ENCODE measurements at places on chromosomes 1 and 21. TPM values are rescaled to one million over a fixed set of nuclear protein-coding genes. Genes with fewer than 3 reads are reported as not detected.
A peak's percentile ranks its signal among the peaks of the same experiment; 100 is the strongest.

LRRC53 gene
- total RNA-seq = under 0.01 TPM

S100A7A gene
- not detected for total RNA-seq

GRCh38 chr1:203422116-203422515 is 53.5 kb upstream of the PRELP start:
- no peak overlapping the region for H3K4me3 ChIP-seq
- no peak overlapping the region for H3K27ac ChIP-seq
- H3K4me1 ChIP-seq = peaks cover 18% of the 10 kb centered on the region
- H3K36me3 ChIP-seq = no peaks in the 10 kb centered on the region
- no peak for DNase-seq

DNA sequence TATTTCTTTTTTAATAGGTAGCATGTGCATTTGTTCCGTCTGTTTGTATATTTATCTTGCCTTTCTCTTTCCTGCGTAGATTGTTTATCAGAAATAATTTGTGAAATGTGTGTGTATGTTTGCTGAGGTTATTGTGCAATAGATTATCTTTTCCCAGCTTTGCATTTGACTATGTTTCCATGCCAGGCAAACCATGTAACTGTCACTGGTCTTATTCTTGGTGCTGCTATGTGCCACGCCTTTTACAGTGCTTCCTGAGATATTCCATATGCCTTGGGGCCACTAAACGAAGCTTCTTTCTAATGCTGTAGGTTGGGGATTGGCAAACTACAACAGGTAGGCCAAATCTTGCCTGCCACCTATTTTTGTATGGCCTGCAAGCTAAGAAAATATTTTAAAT is 598.8 kb downstream of the PLPP3 start:
- H3K4me3 ChIP-seq = no peak overlapping the region
- no peaks in the 10 kb centered on the region for H3K27me3 ChIP-seq
- DNase-seq = no peak
- no peaks in the 10 kb centered on the region for H3K36me3 ChIP-seq

DNA sequence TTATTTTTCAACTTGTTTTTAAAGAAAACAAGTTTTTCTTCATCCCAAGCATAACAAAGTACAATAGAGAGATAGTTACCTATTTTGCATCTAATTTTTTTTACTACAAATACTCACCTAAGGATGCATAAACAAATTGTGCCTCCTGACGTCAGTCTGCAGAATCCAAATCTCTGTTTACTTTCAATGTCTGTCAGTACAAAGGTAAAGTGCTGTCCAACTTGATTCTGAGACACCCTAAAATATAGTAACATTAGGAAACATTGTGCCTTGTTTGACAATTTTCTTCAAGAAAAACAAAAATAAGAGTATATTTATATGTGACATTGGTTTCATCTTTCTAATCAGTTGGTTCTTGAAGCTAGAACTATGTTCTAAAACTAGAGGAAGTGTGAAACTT is 103.4 kb downstream of the DENND1B start:
- H3K27ac ChIP-seq = no peak overlapping the region
- peaks cover 5% of the 10 kb centered on the region for H3K4me1 ChIP-seq
- H3K27me3 ChIP-seq = no peaks in the 10 kb centered on the region
- H3K4me3 ChIP-seq = no peak overlapping the region

DNA sequence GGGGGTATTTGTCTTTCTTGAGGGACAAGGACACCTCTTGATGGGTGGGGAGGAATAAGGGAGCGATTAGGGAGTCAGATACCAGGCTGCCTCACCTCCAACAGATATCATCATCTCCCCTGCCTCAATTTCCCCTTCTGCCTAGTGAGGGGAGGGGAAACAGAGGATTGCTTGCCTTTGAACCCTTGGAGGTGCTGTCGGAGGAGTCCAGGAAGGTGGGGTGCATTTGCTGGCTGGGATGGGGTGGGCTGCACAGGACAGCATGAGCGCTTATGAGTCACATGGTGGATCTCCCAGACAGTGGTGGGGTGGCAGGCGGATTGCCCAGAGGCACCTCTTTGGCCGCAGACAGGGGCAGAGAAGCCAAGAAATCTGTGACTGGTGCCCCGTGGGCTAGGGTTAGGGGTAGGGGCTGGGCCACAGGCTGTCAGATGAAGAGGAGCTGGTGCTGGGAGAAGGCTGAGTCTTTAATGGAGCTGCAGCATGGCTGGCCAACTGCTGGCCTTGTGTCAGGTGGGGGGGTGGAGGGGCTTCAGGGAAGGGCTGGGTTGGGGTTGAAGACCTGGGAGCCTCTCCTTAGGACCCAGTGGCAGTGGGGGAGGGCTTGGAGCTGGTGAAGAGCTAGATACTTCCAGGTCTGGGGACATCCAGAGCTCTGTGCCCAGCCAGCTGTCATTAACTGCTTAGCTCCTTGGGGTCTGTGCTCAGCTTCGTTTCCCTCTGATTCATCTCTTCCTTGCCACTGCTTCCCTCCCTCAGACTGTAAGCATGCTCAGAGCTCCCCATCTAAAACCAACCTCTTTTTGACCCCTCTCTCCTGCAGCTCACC is 7.0 kb upstream of the ADORA1 start:
- peaks cover 94% of the 10 kb centered on the region for H3K27me3 ChIP-seq
- H3K4me1 ChIP-seq = peaks cover 9% of the 10 kb centered on the region
- no peak overlapping the region for H3K4me3 ChIP-seq
- peak; percentile 64 for DNase-seq
- H3K27ac ChIP-seq = no peak overlapping the region

AK2 gene
- total RNA-seq = 82.7 TPM

- peak overlapping the region; percentile 95 for H3K4me3 ChIP-seq
- H3K4me1 ChIP-seq = peaks cover 46% of the 10 kb centered on the region
- peak overlapping the region; percentile 100 for H3K27ac ChIP-seq
- no peaks in the 10 kb centered on the region for H3K36me3 ChIP-seq
- DNase-seq = no peak
- peaks cover 10% of the 10 kb centered on the region for H3K27me3 ChIP-seq
These were observed 838 bp upstream of the IBA57 start for GRCh38 chr1:228164561-228165371.

PDZK1IP1 gene
- total RNA-seq = 1.8 TPM

DNA sequence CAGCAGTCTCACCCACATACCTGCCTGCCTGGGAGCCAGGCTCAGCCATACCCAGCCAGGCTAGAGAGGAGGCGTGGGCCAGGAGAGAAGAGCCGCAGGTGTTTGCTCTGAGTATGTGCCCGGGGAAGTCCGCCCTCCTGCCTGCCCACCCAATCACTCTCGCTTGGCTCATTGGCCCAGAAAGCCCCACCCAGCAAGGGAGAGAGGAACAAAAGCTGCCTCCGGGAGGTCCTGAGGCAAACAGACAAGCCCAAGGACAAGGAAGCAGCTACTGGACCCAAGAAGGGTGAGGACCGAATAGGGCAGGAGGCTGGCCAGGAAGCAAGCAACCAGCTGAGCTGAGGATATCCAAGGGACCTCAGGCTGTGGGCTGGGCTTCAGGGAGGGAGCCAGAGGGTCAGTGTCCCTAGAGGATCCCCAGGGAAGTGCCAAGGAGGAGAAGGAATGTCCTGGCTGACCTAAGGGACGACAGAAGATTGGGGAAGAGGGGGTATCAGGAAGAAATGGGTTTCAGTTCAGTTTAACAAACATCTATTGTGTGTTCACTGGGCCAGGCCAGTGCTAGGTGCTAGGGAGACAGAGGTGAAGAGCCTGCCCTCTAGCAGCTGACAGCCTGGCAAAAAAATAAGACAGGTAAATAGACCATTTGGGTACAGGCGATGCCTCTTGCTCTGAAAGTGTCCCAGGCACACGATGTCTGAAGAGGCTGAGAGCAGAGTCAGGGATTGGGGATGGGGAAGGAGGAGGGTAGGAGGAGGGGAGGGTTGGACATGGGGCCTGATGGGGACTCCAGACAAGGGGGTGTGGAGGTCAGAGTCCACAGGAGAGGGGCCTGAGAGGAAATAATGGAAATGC is at the start of gene GJB4:
Gene GJB4, plus strand, starts transcription at position 238 of the 855 bp plus-strand sequence. CDS start 1,515 bp downstream, outside the sequence.
- H3K4me3 ChIP-seq = no peak within 1 kb of the TSS
- peaks cover 54% of the 10 kb centered on the region for H3K27me3 ChIP-seq
- H3K36me3 ChIP-seq = no peaks in the 10 kb centered on the region

DNA sequence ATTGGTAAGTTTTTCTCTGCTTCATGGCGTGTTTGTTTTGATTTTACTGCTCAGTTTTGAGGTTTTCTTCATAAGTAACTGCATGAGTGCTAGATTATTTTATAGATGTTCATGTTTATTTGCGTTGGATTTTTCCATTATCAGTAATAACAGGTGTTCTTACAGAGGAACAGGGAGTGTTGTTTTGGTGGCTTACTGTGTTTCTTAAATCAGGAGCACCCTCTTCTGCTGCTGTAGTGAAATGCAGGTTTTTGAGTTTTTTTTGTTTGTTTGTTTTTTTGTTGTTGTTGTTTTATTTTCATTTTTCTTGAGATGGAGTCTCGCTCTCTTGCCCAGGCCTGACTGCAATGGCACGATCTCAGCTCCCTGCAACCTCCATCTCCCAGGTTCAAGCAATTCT is 32.6 kb downstream of the CTBS start:
- no peak overlapping the region for H3K27ac ChIP-seq
- H3K4me3 ChIP-seq = no peak overlapping the region
- no peak for DNase-seq
- no peaks in the 10 kb centered on the region for H3K36me3 ChIP-seq

TSPEAR gene
- not detected for total RNA-seq

DNA sequence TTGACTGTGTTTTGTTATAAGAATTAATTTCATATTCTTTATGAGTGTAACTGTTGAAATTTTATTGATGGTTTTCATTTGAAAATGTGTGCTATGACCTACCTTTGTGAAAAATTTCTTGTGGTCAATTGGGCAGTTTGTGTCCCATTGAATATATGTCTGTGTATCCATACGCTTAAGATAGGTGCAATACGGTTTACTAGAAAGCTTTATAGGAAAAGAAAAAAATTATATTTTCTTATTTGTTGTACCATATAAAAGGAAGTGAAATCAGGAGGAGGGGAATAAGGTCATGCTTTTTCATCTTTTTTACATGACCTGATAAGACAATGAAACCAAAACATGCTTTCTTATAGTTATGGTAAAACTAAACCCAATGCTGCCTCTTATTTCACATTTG is 807.7 kb downstream of the USP25 start:
- DNase-seq = no peak
- no peaks in the 10 kb centered on the region for H3K27me3 ChIP-seq
- peak overlapping the region; percentile 57 for H3K27ac ChIP-seq
- H3K4me1 ChIP-seq = peaks cover 16% of the 10 kb centered on the region
- H3K36me3 ChIP-seq = no peaks in the 10 kb centered on the region

LCE1C gene
- total RNA-seq = not detected

PCNX2 gene
- total RNA-seq = 9.3 TPM

DNA sequence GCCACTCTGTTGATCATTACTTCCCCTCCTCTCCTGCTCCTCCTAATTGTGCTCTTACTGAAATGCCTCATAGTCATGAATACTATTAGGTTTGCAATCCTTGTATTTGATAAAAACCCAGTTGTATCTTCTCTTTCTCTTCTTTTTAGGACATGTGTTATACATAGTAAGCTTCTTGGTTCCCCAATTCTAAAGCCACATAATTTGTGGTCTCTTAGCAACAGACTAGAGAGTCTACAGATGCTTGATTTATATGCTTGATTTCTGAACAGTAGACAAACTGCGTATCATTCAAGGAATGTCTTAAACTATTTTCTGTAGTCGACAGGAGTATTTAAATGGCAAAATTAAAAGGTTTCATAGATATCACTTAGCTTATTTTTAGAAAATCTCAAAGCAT is 1598.9 kb downstream of the PLA2G4A start:
- no peaks in the 10 kb centered on the region for H3K36me3 ChIP-seq
- H3K4me3 ChIP-seq = no peak overlapping the region
- DNase-seq = no peak
- no peaks in the 10 kb centered on the region for H3K27me3 ChIP-seq
- no peaks in the 10 kb centered on the region for H3K4me1 ChIP-seq

PTTG1IP gene
- 351 TPM for total RNA-seq

GRCh38 chr1:16631248-16632043 is 18.1 kb upstream of the NBPF1 start:
- no peaks in the 10 kb centered on the region for H3K4me1 ChIP-seq
- no peak overlapping the region for H3K4me3 ChIP-seq
- H3K27ac ChIP-seq = no peak overlapping the region
- no peak for DNase-seq

SLC44A3 gene
- 1.7 TPM for total RNA-seq

DNA sequence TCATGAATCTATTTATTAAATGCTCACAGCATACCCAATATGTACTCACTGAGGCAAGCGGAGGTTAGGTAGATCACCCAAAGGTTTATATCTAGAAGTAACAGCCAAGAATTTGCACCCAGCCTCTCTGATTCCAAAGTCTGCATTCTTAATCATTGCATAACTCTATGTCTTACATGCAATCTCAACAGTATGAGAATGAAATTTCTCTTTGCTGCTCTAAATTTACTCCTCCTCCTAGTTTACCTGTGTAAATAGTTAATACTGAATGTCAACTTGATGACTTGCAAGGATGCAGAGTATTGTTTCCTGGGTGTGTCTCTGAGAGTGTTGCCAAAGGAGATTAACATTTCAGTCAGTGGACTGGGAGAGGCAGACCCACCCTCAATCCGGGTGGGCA is 840.6 kb downstream of the BRINP3 start:
- no peaks in the 10 kb centered on the region for H3K4me1 ChIP-seq
- H3K36me3 ChIP-seq = no peaks in the 10 kb centered on the region
- no peak for DNase-seq
- H3K27me3 ChIP-seq = no peaks in the 10 kb centered on the region

GRCh38 chr1:226656601-226657277 is 82.3 kb downstream of the ITPKB start:
- H3K27me3 ChIP-seq = no peaks in the 10 kb centered on the region
- no peaks in the 10 kb centered on the region for H3K36me3 ChIP-seq
- no peak overlapping the region for H3K4me3 ChIP-seq
